Central memory CD4-positive, alpha-beta T cell (primary cell): ENCODE measurements at places on chromosomes 11 and 22.

- no peak for DNase-seq
Measured at GRCh38 chr11:35058669-35059434, 80.1 kb upstream of the CD44 start.

- DNase-seq: no peak
Measured at GRCh38 chr22:30675436-30675835, 7.8 kb upstream of the DUSP18 start.

- DNase-seq: no peak
Measured at GRCh38 chr11:7020183-7020917, at the start of the genes NLRP14 and ZNF214. TSS of gene NLRP14 (plus strand) at chr11:7020479. CDS start at chr11:7038587, 18,108 bp downstream. TSS of gene ZNF214 (minus strand) at chr11:7020346. CDS start at chr11:7002835, 17,511 bp downstream.

DNA sequence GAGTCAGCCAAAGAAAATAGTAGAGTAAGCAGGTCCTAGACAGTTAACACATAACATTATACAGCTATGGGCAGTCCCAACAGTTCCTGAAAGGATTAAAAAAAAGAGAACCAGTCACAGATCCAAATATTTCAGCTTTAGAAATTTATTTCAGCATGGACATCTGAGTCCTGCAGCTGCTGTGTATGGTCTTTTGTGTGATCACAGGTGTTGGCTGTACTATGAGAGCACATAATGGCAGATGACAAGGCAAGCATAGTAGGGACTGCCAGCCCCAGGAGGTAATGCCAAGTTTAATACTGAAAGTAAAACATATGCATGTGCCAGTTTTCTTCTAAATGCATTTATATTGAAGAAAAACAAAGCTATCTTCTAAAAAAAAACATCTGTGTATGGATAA, 158.1 kb downstream of the GRIA4 start:
- no peak for DNase-seq

GRCh38 chr11:63914896-63915691, 1.9 kb downstream of the RCOR2 start:
- DNase-seq: no peak

- no peak for DNase-seq
Measured at GRCh38 chr22:45550416-45550815, 47.7 kb downstream of the FBLN1 start.

DNA sequence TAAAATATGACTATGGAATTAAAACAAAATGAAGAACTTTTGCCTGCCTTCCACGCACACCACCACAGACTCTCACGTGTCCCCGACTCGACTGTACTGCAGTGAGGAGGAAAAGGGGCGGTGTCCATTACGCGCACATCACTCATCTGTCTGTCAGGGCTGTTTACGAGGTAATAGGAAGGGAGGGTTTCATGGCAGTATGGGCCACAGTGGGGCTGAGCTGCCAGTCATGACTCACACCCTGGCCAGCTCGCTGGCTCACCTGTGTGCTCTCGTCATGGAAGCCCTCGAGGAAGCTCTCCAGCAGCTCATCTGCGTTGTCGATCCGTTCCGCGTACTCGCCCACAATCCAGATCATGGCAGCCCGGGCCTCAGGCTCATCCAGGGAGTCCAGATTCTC, 33.5 kb upstream of the RASL10A start:
- DNase-seq: no peak

GRCh38 chr11:15692739-15693138, 578.0 kb downstream of the INSC start:
- DNase-seq: no peak

DNA sequence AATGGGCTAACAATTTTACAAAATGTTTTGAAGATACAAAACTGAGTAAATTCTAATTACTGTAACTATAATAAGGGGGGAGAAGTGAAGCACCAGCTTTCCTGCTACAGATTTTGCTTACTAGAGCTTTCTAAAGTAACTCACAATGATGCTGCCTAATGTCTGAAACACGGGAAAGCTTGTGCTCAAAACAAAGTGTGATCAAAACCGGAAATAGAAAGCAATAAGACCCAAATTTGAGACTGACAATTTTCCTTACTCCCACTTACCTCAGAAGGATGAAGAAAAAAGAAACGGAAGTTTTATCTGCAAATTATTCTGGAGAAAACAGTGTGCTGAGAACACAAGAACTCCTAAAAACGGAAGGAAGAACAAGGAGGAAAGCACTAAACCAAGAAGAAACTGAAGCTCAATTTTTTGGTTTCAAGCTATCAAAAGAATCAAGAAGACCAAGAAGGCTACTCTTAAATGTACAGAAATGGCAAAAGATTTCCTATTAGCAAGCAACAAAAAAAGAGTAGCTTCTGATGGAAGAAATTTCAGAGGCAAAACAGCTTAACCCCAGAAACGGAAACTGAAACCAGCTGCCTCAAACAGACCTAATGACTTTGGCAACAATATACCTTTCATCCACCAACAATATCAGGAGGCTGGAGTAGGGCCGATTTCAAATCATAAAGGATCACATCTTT, 33.4 kb downstream of the AMBRA1 start:
- DNase-seq: peak; percentile 28

DNA sequence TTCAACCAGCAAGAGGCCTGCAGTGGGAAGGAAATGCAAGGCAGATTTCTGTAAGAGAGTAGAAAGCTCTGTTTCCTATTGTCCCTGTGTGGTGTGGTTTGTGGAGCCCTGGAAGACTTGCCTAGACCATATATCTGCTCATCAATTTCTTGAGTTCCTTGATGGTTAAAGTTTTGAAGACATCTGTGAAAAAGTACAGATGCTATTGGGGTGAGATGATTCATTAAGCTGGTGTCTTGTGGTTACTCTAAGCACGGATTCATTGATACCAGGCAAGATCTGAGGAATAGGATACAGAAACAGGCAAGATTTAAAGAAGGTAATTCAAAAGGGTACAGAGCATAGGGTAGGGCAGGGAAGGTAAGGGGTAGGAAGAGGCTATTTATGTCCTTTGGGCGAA, 275.8 kb upstream of the SESN3 start:
- no peak for DNase-seq

GRCh38 chr11:113176599-113177360, 137.6 kb upstream of the TTC12 start:
- no peak for DNase-seq

GRCh38 chr11:76225122-76225611, 18.9 kb upstream of the WNT11 start:
- no peak for DNase-seq
